ENCODE measurements at places on chromosomes 1 and 21.
A peak's percentile ranks its signal among the peaks of the same experiment; 100 is the strongest.

DNA sequence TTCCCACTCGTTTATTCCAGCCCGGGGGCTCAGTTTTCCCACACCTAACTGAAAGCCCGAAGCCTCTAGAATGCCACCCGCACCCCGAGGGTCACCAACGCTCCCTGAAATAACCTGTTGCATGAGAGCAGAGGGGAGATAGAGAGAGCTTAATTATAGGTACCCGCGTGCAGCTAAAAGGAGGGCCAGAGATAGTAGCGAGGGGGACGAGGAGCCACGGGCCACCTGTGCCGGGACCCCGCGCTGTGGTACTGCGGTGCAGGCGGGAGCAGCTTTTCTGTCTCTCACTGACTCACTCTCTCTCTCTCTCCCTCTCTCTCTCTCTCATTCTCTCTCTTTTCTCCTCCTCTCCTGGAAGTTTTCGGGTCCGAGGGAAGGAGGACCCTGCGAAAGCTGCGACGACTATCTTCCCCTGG lies 716 bp downstream of the OLIG2 start:
- no peak for DNase-seq

DNA sequence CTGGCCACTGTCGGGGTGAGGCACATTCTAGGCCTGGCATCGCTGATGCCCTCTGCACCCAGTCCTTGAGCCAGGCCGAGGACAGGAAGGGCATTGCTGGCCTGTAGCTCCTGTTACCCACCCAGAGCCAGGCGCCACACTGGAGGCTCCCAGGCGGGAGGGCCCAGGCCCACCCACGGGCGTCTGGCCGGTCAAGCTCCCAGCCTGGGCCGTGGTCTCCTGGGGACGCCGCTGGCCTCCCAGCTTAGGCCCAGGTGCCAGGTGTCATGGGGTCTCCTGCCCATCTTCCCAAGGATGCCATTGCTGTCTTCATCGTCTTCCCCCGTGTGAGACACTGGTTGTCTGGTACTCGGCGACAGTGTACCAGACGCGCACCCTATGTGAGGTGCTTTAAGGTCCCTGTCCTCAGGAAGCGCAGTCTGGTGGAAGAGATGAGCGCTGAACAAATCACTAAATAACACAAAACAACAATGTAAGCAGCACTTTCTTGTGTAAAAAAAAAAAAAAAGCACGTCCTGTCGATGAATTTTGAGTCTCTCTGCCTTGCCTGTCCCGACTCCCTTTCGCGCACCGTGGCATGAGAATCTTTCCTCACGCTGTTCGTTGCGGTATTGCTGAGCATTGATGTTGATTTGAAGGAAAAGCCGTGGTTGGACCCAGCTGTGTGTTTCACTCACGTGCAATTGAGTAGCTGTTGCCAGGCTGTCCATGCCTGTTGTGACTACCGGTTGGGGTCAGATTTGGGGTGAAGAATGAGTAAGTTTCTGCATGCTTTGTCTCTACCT lies 27.0 kb upstream of the TRAPPC10 start:
- DNase-seq: no peak

GRCh38 chr21:35840197-35840799 lies 220.0 kb downstream of the SETD4 start:
- peak; percentile 47 for DNase-seq

DNA sequence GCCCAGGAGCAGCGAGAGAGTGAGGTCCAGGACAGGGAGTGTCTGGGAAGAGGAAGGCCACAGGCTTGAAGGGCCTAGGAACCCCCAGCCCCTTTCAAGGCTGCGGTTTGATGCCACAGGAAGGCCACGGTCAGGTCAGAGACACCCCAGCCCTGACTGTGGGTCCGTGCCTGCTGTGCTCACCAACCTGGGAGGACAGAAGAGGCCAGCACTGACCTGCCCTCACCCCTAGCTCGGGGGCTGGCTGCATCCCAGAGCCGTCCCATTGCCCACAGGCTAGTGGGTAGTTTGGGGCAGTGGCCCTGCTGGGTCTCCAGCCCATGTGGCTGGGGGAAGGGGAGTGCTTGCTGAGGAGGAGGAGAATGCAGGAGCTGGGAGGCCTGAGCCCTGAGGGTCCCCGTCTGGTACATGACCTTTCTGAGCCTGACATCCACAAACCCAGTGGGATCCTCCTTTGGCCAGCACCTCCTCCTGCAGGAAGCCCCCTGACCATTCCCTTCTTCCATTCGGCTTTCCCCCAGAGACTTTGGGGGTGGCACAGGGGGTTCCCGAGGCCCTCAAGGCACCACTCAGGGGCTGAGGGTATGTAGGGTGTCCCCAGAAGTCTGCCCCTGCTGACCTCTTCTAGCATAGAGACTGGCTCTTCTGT lies 54.3 kb downstream of the WNT9A start:
- DNase-seq: no peak

- no peak for DNase-seq
Measured at GRCh38 chr1:212958175-212958574, 7.8 kb downstream of the VASH2 start.

DNA sequence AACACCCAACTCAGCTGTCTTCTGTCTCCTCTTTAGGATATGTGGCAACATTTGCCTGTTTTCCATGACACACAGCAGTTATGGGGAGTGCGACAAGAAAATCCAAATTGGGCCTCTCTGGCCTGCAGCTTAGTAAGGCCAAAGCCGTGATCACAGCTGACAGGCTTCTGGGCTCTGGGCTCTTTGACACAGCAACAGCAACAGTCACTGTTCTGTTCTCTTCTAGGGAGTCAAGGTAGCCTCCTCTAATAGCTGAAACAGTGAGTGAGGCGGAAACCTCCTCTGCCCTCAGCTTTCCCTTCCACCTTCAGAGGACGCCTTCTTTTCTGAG lies 19.0 kb downstream of the CLCA1 start:
- DNase-seq: no peak

DNA sequence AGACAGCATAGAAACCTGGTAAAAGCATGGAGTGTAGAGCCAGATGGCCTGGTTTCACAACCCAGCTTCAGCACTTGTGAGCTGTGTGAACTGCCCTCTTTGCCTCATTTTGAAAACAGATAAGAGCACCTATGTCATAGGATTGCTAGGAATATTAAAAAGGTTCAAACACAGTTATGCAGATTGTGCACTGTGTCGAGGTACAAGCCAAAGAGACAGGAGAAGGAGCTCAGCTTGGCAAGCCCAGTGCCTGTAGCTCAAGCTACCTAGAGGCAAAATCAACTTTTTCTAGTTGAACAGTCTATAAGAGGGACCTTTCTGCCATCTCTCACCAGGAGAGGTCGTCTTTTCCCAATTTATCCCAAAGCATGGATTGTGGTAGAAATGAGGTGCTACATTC lies 5.0 kb downstream of the CHODL start:
- no peak for DNase-seq

DNA sequence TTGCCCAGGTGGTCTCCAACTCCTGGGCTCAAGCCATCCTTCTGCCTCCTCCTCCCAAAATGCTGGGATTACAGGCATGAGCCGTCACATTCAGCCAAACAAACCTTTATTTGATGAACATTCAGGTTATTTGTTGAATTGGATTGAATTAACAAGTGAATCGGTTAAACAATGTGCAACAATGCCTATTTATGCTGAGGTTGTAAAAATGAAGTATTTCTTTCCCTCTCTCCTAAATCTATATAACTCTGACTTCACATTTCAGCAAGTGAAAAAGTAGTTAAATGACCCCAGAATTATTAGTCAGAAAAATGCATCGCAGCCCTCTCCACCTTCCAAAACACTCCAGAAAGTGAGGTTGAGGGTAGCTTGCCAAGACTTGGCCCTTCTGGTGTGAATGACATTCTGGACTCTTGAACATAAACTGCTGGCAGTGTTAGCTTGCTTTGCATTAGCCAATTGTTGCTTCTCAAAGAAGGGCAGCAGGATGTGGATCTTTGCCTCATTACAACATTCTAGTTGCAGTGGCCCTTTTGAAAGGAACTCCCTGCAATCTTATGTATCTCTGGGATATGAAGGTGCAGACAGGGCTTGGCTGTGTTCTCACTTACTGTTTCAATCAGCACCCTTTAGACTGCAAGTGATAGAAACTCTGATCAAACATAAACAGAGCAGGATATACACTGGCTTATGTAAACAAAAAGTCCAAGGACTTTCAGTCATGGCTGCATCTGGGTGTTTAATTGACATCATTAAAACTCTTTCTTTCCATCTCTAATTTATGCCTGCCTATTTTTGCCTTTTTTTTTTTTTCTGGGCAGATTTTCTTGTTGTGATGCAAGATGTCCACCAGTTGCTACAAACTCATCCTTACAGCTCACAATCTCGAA lies 22.4 kb downstream of the EDN2 start:
- no peak for DNase-seq

GRCh38 chr21:37827913-37828312 lies 88.3 kb downstream of the KCNJ6 start:
- DNase-seq: no peak

DNA sequence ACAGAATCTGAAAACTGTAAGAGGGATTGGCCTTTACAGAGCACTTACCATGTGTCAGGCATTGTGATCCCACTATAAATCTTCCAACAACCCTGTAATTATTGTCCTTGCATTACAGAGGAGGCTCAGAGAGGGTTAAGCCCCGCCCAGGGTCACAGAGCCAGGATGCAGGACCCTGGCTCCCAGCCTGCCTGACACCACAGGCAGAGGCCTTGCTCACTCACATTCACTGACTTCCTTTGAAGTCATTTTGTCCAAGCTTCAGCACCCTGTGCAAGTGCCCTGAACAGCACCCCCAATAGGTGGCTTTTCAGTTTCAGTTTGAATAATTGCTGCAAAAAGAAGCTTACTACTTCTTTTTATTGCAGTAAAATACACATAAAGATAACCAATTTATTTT lies 256.8 kb upstream of the NFIA start:
- no peak for DNase-seq

- no peak for DNase-seq
Measured at GRCh38 chr1:74728736-74729135, 4.1 kb downstream of the CRYZ start.

GRCh38 chr1:206794294-206794908 lies 22.1 kb upstream of the IL10 start:
- no peak for DNase-seq

- no peak for DNase-seq
Measured at GRCh38 chr1:179935909-179936496, 18.6 kb upstream of the CEP350 start.

- DNase-seq: no peak
Measured at GRCh38 chr1:36990928-36991327, 43.4 kb downstream of the GRIK3 start.

DNA sequence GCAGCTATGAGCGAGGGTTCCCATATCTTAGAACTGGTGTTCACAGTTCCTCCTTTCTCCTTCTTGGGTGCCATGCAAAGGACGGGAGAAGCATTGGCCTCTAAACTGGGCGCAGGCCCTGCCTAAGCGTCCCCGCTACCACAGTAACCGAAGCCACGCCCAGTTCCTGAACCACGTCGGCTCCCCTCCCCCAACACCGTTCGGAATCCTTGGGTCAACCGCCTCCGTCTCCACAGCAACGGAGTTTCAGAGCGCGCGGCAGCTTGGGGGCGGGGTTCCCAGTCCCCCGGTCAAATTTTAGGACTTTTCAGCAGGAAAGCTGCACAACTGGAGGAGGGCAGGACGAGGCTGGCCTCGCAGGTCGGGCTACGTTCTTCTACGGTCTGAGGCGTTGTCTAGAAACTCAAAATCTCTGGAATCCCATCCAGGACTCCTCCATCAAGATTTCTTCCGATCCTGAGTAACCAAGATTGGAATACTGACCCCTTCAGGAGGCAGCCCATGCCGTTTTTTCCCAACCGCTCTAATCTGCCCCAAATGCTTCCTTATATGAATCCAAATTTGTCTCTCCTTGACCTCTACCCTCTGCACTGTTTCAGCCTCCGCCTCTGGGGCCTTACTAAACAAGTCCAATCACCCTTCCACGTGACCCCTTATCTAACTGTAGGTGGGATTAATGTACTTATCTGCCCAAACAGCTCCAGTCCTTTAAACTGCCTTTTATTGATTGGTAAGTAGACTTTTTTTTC lies at the start of gene SPAG17:
TSS of gene SPAG17 (minus strand) at position 145 of the 749 bp plus-strand sequence. CDS start at position 74, 71 bp downstream.
- DNase-seq: no peak

- no peak for DNase-seq
Measured at GRCh38 chr21:28641731-28642130, 350.9 kb downstream of the LTN1 start.

DNA sequence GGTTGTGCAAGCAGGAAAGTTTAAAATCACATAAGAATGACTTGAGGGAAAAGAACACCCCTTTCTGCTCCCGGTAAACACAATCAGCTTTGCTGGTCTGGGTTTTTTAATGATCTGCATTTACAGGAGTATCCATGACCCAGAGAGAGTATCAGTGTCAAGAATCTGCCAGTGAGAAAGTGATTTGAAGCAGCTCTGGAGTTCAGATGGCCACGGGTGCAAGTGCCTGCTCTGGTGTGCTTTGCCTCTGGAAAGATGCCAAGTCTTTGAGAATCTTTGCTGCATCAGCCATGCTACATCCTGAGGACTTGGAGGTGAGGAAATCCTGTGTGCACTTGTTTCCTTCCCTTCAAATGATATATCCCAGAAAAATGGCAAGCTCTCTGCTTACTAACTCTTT lies 18.6 kb upstream of the MYSM1 start:
- no peak for DNase-seq

DNA sequence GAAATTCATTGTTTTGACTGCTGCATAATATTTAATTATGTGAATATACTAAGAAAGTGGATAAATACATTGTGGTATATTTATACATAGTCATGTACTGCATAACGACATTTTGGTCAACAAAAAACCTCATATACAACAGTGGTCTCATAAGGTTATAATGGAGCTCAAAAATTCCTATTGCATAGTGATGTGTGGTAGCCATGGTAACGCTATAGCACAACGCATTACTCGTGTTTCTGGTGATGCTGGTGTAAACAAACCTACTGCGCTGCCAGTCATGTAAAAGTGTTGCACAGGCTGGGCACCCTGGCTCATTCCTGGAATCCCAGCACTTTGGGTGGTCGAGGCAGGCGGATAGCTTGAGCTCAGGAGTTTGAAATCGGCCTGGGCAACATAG lies 52.6 kb upstream of the NHLH2 start:
- no peak for DNase-seq

DNA sequence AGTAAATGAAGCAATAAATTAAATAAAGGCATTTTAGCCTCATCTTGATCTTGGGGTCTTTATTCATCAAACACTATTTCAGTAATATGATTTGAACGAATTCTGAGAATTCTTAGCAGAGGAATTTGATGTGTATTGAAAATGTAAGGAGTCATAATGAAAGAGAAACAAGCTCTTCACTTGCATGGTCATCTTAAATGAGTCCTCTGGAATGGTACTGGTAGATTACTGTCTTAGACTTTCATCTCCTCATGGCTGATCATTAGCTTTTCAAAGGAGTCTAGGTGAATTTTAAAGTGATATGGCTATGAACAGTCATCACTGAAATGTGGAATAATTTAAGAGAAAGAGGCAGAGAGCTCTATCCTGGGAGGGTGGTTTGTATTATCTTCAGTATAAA lies 30.0 kb downstream of the PRRC2C start:
- DNase-seq: no peak

All from H54 (cell line).